ENCODE measurements at places on chromosomes 3 and 15.
A peak's percentile ranks its signal among the peaks of the same experiment; 100 is the strongest.

GRCh38 chr3:108124337-108125152 is 33.7 kb upstream of the CD47 start:
- DNase-seq = peak; percentile 53

DNA sequence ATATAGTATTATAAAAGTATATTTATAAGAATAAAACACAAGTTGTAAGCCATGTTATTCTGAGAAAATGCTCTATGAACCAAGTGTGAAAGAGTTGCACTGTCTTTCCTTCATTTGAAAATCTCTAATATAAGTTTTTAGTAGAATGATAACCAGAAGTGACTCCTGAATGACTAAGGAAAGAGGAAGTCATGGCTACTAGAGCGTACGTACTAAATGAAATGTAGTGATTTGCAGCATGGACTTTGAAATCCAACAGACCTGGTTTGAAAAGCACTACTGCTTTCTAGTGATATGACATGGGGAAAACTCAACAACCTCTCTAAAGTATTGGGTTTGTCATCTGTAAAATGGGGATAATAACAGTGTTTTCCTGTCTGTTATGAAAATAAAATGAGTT is 10.3 kb upstream of the DNAJC13 start:
- no peak for DNase-seq

- no peak for DNase-seq
Measured at GRCh38 chr3:170746175-170746942, 123.6 kb downstream of the RPL22L1 start.

- DNase-seq = no peak
Measured at GRCh38 chr15:69843900-69844304, 253.8 kb downstream of the TLE3 start.

DNA sequence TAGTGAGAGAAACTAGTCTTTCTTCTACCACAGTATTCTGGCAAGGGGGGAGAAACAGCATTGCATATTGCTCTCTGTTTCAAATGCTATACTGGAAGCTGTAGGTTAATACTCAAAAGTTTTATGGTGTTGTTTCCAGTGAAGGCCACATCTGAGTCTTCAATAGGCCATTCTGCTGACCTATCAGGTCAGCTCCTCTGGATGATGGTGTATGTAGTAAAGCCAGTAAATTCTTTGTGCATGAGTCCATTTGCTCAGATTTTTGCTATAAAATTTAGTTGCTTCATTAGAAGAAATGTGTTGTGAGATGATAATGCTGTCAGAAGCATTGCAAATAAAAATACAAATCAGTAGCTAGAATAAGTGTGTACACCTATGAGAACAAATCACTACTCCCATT is 64.9 kb upstream of the RBMS3 start:
- DNase-seq = no peak

DNA sequence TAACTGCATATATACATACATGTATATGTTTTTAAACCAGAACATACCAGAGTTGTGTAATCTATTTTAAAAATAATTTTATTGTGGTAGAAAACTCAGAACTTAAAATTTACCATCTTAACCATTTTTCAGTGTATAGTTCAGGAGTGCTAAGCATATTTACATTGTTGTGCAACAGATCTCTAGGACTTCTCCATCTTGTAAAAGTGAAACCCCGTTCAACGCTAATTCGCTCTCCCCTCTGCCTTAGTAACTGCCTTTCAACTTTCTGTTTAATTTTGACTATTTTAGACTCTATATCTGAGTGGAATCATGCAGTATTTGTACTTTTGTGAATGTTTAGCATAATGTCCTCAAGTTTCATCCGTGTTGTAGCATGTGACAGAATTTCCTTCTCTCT is 51.8 kb upstream of the SSR3 start:
- DNase-seq = peak; percentile 7

DNA sequence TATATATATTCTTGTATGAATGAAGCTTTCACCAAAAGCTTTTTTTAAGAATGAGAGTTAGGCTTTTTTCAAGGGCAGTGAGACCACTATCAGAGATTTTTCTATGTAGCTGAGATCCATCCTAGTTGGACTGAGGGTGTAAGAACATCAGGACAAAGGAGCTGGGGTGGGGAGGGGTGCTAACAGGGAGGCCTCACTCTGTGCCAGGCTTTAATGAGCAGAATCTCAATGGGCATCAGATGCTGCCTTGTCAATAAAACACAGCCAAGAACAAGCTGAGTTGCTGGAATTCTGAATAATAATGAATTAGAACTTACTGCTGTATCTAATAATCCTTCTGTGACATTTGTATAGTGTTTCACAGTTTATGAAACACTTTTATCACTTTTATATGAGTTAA is 41.4 kb upstream of the USP3 start:
- DNase-seq = no peak

DNA sequence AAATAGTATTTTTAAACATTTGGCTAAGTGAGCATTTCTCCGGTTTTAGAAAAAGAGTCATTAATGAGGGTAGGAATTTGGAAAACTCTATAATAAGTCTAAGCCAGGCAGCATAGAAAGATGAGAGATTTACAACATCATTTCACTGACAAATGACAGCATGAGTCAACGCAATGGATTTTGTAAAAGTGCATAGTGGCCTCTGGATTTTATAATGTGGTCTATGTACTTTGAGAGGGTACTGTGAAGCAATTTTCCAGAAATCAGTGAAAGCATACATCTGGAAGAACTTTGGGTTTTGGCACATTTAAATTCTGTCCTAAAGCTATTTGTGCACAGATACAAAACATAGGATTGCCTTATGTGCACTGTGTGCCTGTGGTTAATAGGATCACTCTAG is 130.8 kb upstream of the CCNL1 start:
- DNase-seq = no peak

- no peak for DNase-seq
Measured at GRCh38 chr3:24502690-24503089, 8.0 kb upstream of the THRB start.

- no peak for DNase-seq
Measured at GRCh38 chr15:39078026-39078425, 502.9 kb upstream of the THBS1 start.

- no peak for DNase-seq
Measured at GRCh38 chr3:182382112-182382857, 411.0 kb upstream of the ATP11B start.

DNA sequence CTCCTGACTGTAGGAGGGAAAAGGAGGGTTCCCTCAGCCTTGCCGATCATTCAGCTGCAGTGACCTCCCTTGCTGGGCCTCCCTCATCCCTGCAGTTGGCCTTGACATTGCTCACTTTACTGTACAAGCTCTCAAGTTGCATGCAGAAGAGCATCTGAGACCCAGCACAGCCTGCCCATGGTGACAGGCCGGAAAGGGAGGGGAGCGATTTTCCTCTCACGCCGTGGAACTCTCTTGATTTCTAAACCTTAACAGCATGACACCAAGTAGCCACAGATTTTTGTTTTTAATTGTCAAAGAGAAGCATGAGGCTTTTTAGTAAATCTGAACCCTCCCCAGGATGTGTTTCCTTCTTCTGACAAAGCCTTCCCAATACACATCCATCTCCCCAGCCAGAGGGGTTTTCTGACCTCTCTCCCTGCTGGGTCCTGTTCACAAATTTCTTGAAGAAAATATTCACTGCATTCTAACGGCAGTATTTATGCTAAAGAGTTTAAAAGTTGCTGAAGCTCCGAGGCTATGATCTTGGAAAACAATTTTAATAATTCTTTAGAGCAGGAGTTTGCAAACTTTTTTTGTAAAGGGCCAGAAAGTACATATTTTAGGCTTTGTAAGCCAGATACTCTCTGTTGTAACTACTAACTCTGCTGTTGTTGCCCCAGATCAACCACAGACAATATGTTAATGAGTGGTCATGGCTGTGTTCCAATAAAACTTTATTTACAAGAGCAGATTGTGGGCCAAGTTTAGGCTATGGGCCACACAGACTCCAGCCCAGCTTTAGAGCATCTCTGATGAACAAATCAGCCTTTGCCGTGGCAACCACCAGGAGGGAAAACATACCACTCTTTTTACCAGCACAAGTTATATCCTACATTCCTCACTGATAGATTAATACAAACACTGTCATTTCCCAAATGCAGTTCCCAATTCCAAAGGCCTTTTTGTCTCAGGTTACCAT is 34.8 kb downstream of the LMCD1 start:
- no peak for DNase-seq
